ENCODE measurements at places on chromosomes 11 and 22.

GRCh38 chr11:98194611-98195010 is 826.1 kb upstream of the CNTN5 start:
- no peak for DNase-seq

- no peak for DNase-seq
These were observed 413.8 kb upstream of the ARHGAP42 start for GRCh38 chr11:100273066-100273815.

GRCh38 chr22:39289975-39290720 is 29.3 kb downstream of the RPL3 start:
- DNase-seq, result no peak

DNA sequence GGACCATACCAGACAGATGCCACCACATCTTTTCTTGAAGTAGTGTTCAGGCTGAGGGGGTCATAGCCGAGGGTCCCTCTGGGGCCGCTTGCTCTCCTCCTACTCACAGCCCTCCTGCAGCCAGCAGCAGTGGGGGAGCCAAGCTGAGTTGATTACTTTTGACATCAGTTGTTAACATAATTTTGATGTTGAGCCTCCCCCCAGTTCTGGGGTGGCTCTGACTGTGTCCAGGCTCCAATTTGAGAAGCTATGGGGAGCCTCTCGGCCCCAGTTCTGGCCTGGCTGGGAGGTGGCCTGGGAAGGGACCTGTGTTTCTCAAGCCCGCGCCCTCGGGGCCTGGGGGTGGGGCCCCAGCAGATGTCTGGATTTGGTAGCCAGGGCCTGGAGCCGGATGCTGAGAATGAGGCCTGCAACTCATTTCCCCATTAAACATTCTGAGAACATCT is 47.9 kb downstream of the KCNQ1OT1 start:
- DNase-seq, result no peak

- DNase-seq, result no peak
These were observed 122.2 kb downstream of the ST3GAL4 start for GRCh38 chr11:126477535-126478305.

DNA sequence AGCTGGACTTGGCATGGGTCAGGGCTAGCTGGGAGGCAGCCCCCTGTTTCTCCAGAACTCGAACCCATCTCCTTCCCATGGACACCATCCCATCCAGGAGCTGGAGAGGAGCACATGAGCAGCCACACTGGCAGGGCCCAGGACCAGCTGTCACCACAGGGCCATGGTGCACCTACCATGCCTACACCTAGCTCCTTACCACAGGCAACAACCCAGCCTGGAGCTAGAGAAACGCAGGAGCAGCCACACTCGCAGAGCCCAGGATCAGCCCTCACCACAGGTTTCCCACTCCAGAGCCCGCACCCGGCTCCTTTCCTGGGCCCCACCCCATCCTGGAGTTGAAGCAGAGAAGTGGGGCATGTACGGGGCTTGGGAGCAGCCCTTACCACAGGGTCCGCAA is 50.2 kb downstream of the GAB4 start:
- DNase-seq, result no peak

DNA sequence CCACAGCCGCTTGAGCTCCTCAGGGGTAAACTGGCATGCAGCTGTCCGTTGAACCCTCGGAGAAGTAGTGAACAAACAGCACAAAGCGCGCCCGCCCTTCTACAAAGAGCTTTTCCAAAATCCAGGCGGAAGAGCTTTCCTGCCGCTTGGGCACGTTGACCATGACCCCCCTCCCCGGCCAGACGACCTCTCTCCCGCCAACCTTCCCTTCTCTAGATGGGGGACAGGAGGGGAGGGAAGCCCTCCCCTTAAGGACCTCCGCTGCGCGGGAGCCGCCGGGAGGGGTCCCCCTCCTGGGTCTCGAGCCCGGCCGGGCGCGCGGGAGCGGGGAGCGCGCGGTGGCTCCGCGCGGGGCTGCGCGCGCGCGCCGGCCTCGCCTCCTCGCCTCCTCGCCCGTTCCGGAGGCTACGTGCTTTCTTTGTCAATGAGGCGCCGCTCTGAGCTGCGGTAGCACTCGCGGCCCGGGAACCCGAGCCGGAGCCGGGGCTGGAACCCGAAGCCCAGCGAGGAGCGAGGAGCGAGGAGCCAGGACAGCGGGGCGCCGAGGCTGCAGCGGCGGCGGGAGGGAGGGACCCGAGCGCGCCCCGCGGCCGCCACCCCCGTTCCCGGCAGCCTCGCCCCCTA is 118.6 kb downstream of the HIPK3 start:
- peak; percentile 60 for DNase-seq

- DNase-seq, result no peak
These were observed 49.3 kb upstream of the PPP2R1B start for GRCh38 chr11:111815489-111815888.

GRCh38 chr11:119023741-119024140 is 5.2 kb downstream of the TRAPPC4 start:
- no peak for DNase-seq

- peak; percentile 41 for DNase-seq
These were observed 53.8 kb downstream of the ST14 start for GRCh38 chr11:130213143-130213978.

- DNase-seq, result no peak
These were observed 121.5 kb upstream of the RCN1 start for GRCh38 chr11:31969359-31969702.

DNA sequence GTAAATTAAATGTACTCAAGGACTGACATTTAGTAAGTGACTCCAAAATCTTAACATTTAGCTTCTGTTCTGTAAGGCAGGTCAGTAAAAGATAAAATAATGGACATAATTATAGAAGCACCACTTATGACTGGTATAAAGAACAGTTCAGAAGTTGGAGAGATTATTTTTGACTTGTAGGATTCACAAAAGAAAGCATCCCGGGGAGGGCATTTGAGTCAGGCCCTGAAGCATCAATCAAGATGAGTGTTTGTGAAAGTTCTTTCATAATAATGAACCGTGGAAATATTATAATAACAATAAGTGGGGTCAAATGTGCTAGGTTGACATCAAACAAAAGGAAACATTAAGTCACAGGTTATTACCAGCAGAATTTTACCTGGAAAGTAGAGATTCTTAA is 201.9 kb downstream of the DDX10 start:
- no peak for DNase-seq

DNA sequence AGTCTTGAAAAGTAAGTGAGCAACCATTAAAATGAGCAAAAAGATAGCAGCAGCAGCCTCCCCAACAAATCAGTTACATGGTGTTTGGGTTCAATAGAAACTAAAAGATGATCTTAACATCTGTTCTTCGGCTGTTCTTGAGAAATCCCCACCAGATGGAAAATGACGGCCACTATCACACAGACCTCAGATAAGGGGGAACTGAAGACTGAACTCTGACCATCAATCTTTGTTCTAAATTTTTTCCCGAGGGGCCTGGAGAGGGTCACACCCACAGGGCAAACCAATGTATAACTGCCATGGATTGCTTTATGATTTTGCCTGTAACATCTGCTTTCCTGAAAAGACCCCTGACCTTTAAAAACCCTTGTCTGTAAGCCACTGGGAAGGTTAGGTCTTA is 624.8 kb upstream of the KIRREL3 start:
- DNase-seq, result no peak

All from NCI-H1092 (cell line).